ENCODE measurements at places on chromosomes 7 and 10.

GRCh38 chr7:99106821-99107241 lies 37.1 kb downstream of the SMURF1 start:
- DNase-seq = no peak

- DNase-seq = no peak
These were observed 264.4 kb upstream of the GALNT17 start for GRCh38 chr7:70867513-70867912.

DNA sequence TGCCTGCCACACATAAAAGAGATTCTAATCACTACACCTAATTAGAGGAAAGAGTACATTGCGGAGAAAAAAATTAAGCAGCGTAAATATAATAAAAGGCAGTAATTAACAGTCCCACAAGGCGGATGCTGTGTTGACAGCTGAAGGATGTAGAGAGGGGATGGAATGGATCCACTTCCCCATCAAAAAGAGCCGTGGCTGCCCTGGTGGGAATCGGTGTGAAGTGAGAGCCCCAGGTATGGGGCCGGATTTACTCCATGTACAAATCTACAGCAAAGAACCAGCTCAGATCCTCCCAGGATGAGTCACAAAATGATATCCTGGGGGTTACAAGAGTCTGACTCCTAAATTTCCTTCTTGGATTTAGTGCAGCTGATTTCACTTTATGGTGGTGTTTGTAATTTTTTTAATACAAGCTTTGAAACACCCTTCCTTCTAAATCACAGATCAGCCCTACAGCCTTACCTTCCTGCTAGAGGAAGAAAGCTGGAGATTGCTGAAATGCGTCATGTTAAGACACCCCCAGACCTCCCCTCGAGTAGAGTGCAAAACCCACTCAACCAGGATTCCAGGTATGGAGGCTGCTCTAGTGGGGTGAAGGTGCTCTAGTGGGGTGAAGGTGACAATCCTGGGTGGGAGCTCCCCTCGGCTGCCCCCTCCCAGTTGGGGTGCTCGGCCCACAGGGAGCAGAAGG lies 398.4 kb downstream of the PLXNA4 start:
- DNase-seq = peak; percentile 14

- no peak for DNase-seq
These were observed 18.2 kb downstream of the HNRNPF start for GRCh38 chr10:43390759-43391158.

DNA sequence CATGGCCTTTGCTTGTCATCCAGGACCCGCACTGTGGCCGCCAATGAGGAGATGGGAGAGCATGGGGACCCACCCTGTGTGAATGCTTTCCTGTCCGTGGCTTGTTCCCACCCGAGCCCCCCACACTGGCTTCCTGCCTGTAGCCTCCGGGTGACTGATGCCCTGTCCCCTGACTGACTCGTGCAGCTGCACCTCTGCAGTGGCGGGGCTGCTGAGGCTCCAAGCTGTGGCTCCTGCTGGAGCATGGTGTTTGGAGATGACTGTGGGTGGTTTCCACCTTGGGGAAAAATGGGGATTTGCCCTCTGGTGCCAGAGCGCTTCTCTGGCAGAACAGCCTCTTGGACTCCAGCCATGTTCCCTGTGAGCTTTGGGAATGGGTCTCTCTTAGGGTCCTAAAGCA lies 2.1 kb downstream of the CAMK1D start:
- DNase-seq = no peak

DNA sequence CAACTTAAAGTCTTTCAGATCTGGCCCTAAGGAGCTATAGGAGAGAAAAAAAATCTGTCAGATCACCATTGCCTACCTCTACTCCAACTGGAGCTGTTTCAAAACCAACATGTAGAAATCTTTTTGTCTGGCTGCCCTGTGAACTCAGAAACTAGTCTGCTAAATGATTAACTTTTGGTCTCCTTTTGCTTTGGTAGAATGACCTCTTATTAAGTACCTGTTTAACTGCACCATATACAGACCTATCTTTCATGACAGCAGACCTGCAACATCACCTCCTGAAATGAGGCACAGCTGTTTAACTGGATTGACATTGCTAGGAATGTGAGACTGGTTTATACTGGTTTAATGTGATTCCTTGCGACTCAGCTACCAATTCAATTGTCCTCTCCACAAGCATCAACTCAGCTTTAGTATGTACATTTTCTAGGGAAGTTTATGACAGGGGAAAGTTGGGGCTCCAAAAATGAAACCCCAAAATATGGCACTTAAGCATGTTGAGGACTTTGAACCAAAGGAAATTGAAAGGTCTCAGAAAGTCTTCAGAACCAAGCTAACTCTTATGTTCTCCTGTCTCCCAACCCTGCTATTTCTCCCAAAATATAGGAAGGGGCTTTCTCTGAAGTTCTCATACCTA lies 1.8 kb downstream of the CYP3A43 start:
- peak; percentile 92 for DNase-seq

GRCh38 chr10:9800571-9800970 lies 1217.1 kb upstream of the CELF2 start:
- DNase-seq = no peak

DNA sequence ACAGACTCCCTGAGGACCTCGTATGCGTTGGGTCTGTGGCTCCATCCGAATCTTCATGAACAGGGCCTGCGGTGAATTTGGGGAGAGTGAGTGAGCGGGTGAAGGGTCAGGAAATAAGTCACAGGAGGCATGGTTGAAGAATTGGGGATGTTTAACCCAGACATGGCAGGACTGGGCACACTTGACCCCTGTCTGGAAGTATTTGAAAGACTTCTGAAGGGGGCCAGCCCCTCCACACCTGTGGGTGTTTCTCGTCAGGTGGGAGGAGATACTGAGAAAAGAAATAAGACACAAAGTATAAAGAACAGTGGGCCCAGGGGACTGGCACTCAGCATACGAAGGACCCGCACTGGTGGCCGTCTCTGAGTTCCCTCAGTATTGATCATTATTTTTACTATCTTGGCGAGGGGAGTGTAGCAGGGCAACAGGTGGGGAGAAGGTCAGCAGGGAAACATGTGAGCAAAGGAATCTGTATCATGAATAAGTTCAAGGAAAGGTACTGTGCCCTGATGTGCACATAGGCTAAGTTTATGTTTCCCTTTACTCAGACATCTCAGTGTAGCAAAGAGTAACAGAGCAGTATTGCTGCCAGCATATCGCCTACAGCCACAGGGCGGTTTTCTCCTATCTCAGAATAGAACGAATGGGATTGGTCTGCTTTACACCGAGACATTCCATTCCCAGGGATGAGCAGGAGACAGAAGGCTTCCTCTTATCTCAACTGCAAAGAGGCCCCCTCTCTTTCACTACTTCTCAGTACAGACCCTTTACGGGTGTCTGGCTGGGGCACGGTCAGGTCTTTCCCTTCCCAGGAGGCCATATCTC lies 38.2 kb upstream of the PFKFB3 start:
- peak; percentile 63 for DNase-seq
